ENCODE measurements at places on chromosomes 3 and 15.

GRCh38 chr15:63371297-63371918 lies 10.2 kb downstream of the CA12 start:
- DNase-seq, result no peak

DNA sequence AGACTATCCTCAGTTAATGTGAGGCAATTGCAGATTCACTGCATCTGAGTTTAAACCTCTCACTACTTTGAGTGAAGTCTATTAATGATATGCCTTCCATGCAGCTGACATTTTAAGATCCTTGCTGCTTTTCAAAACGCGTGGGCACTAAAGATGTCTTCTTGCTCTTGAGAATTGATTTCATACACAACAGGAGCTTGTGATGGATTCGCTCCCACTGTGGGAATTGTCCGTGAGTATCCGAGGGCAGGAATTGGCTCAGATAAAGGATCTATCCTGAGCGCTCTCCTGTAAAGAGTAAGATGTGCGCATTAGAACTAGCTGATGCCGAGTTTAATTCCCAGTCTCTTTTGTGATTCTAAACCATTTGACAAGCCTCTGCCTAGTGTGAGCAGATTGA lies 167.9 kb downstream of the ROBO2 start:
- no peak for DNase-seq

DNA sequence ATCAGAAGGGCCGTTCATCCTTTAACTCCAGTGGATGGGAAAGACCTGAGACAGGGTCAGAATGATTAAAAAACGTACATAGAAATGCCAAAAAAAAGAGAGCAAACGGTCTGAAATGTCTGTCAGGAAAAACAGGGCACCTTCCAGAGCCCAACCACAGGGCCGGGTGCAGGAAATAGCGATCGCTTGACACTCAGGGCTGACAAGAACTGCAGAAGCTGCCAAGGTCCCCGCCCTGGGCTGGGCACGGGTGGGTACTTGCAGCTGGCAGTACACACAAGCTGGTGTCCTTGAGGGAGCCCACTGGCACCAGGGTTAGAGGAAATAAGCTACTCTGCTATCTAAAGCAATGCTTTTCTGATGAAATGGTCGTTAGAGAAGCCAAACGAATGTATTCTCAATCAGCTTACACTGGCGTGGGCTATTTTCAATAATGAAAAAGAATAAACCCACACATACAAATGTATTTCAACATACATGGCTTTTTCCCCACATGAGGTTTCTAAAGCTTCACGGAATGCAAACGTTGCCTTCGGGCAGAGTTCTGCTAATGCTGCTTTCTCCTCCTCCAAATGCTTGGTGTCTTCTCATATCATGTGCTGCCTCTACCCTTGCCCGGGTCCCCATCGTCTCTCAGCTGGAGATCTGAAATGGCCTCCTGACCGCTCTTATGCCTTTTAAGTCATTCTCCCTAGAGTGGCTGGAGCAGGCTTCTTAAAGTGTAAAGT lies 15.6 kb downstream of the FRMD4B start:
- no peak for DNase-seq

GRCh38 chr3:21621181-21621651 lies 129.8 kb downstream of the ZNF385D start:
- no peak for DNase-seq
